Kidney glomerular epithelial cell (primary cell): ENCODE measurements at places on chromosomes 2 and 18.

DNA sequence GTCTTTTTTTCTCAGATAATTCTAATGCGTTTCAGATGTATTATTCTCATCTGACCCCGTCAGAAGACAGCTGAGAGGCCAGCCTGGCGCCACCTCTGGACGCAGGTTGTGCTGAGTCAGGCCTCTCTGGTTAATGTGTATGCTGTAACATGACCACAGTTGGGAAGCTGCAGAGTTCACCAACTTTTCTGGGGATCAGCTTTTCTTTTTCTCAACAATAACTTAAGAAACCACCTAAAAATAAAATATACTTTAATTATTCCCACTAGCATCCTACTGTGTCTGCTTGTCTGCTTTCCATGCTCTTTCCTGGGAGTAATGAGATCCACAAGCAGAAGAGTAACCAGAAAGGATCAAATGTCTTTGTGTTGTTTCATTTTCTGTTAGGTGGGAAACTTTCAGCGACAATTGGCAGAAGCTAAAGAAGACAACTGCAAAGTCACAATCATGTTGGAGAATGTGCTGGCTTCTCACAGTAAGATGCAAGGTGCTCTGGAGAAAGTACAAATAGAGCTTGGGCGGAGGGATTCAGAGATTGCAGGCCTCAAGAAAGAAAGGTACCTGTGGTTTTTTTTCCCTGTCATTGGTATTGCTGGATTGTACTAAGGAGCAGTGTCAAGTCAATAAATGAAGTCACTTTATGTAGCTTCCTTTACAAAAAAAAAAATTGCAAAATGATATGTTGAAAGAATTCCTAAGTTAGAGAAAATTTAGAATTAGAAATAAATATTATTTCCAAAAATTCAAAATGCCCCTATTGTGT, 79.8 kb downstream of the CCDC150 start:
- DNase-seq = peak; percentile 62

- DNase-seq = no peak
Measured at GRCh38 chr18:64438178-64438577, 289.3 kb upstream of the LINC00305 start.

DNA sequence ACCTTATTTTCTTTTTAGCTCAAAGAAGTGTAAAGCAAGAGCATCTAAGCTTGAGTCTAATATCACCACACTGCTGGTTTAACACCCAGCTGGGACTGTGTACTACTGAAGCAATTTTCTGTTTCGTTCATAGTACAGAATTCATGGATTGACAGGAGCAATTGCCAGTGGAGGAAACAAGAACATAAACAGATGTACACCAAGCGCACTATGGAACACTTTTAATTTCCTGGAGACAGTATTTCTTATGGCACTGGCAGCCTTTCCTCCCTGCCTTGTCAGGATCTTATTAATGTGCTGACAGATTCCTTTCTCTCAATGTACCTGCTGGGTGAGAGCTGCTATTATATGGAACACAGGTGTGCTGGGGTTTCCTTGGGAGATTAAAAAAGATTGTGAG, 4.2 kb upstream of the LANCL1 start:
- no peak for DNase-seq

DNA sequence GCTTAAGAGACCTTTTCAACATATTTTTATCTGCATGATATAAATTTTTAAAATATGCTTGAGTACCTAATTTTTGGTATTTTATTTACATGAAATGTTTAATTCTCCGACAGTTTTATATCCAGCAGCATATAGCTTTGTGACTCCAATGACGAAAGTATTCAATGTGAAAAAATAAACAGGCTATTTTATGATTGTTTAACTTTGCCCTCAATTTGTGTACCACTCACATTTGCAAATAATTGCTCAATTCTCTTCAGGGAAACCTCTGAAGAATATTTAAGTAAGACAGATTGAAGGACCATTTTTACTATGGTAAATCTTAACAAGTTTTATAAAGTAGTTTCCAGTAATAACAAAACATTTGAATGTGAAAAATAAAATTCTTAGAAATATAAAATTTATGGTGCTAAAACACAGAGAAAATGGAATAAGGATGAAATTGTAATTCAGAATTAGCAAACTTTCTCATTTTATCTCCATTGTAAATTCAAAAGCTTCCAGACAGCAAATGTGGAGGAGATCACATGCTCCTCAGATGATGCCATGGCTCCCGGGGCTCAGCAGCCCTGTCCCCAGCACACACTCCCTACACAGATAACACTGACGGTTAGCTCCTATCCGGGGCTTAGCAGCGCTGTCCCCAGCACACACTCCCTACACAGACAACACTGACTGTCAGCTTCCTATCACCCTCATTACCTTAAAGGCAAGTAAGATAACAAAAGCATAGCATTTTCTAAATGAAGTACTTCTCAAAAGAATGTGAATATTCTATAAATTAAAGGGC, 39.7 kb downstream of the SH3YL1 start:
- no peak for DNase-seq

GRCh38 chr2:240782886-240783818, 36.9 kb downstream of the KIF1A start:
- no peak for DNase-seq

GRCh38 chr18:23825496-23825895, 136.2 kb downstream of the LAMA3 start:
- DNase-seq = no peak

GRCh38 chr2:154696369-154696768, 2.1 kb upstream of the KCNJ3 start:
- DNase-seq = no peak
